ENCODE measurements at places on chromosomes 5 and 9. TPM values are rescaled to one million over a fixed set of nuclear protein-coding genes. Genes with fewer than 3 reads are reported as not detected.

- no peak for DNase-seq
Observed at GRCh38 chr9:89885156-89885555, 280.3 kb downstream of the GADD45G start.

DNA sequence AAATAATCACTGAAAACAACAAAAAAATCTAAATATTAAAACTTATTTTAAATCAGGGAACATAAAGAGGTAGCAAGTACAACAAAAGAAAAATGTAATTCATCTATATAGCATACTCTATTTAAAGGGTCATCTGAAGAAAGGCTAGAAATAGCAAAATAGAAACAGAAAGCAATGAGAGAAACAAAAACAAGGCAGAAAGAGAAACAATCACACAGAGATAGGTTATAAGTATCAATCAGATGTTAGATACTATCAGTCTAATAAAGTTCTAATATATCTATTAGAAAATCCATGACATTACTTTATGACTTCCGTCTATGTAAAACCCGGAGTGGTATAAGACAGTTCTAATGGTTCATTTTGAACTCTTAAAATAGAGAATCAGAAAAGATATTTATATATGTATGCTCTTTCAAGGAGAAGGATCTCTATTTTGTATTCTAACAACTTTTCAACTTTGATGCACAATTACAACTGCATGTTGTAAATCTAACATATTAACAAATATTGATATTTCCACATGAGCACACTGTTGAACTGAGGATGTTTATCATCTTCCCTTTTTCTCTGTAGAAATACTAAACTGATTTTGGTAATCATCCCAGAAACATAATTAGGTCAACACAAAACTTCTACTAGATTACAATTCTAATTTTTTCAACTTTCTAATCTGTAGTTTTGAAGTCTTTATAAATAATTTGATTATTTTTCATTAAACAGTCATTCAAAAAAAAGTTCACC, 15.8 kb downstream of the RICTOR start:
- DNase-seq, result no peak

DNA sequence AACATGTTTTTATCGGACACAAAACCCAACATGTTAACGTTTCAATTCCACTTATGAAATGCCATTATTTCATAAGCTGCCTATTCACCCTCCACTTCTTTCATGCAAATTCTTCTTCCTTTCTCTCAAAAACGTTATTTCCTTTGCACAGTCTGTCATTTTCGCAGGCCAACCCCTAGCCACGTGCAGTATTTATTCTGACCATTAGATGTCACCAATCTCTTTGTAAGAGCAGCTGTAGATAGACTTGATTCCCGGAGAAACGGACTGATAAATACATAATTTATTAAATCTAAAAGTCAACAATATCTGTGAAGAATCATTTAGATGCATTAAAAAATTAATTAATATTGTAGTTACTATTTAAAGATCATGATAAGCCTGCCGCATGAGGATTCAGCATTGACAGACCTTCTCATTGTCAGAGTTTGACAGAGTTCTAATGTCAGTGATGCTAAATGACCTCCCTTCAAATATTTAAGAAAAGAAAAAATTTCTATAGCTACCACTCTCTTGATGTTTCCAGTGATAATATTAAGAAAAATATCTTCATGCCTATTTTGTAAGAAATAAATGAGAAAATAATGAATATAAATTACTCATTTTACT, 933.6 kb downstream of the CDH12 start:
- DNase-seq, result no peak

GRCh38 chr9:114989600-114990410, 59.4 kb upstream of the TNFSF8 start:
- no peak for DNase-seq

GRCh38 chr9:112332214-112332613, 1.2 kb downstream of the PTBP3 start:
- no peak for DNase-seq

GRCh38 chr5:1064383-1065142, 47.3 kb downstream of the SLC12A7 start:
- DNase-seq, result no peak

GRCh38 chr5:177403792-177404640, 3.6 kb upstream of the PFN3 start:
- peak; percentile 77 for DNase-seq

GRCh38 chr5:86838083-86838482, 220.3 kb downstream of the COX7C start:
- DNase-seq, result no peak

- DNase-seq, result no peak
Observed at GRCh38 chr5:112684121-112684520, 53.6 kb upstream of the APC start.

- DNase-seq, result no peak
Observed at GRCh38 chr9:89360465-89360864, 42.2 kb downstream of the SECISBP2 start.

- no peak for DNase-seq
Observed at GRCh38 chr9:126915281-126915816, 767 bp downstream of the RALGPS1 start.

DNA sequence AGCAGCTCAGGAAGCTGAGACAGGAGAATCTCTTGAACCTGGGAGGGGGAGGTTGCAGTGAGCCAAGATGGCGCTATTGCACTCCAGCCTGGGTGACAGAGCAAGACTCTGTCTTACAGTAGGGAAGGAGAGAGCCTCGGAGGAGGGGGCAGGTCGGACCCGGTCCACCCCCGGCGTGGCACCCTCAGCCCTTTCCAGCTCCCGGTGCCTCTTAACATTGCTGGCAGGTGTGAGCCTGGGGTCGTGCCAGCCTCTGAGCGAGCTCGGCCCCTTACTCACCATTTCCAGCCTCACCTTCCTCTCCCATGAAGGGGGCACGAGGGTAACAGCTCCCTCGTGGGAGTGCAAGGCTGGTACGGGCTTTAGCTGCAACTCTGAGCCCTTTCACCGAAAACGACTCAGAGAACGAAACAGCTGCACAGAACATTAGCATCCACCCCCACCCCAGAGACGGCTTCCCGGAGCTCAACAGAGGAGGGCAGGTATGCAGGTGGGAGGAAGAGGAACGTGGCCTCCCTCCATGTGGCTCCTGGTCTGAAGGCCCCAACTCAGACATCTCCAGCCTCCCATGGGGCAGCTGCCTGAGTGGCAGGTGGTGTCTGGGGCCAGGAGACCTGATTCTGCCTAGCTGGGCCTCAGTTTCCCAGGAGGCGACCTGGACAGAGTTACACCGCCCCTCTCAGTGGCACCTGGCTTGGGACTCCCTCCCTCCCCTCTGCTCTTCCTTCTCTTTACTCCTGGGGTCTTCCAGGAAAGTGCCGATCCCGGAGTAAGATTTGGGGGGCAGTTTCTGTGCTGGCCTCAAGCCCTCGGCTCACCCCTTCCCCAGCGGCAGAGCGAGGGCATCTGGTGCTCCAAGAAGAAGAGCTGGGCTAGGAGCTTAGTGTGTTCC, 28.5 kb upstream of the ABO start:
- no peak for DNase-seq

- DNase-seq, result no peak
Observed at GRCh38 chr9:85715587-85715986, 26.2 kb downstream of the AGTPBP1 start.

GRCh38 chr5:163569284-163569683, 63.9 kb downstream of the MAT2B start:
- DNase-seq, result no peak

DNA sequence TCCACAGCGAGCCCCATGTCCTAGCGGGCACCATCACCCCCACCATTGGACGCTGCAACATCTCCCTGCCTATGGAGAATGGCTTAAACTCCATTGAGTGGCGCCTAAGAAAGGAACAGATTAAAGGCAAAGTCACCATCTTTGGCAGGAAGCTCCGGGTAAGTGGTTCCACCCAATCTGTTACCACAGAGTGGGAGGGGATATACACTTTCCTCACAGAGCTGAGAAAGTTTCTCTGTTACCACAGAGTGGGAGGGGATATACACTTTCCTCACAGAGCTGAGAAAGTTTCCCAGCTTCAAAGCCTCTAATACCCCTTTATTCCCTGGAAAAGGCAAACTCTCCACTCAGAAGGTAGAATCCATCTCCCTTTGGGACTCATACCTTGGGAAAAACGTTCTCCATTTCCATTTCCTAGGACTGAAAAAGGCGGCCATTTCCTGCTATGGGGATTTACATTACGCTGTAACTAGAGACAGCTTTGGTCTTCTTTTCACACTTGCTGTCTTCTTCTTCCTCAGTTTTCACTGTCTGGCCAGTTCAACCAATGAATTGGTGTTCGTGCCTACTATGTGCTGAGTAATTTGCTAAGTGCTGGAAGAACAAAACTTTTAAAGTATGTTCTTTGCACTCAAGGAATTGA, 63.4 kb upstream of the WWC1 start:
- DNase-seq, result no peak

- no peak for DNase-seq
Observed at GRCh38 chr5:26231316-26231715, 807.1 kb downstream of the CDH9 start.

DNA sequence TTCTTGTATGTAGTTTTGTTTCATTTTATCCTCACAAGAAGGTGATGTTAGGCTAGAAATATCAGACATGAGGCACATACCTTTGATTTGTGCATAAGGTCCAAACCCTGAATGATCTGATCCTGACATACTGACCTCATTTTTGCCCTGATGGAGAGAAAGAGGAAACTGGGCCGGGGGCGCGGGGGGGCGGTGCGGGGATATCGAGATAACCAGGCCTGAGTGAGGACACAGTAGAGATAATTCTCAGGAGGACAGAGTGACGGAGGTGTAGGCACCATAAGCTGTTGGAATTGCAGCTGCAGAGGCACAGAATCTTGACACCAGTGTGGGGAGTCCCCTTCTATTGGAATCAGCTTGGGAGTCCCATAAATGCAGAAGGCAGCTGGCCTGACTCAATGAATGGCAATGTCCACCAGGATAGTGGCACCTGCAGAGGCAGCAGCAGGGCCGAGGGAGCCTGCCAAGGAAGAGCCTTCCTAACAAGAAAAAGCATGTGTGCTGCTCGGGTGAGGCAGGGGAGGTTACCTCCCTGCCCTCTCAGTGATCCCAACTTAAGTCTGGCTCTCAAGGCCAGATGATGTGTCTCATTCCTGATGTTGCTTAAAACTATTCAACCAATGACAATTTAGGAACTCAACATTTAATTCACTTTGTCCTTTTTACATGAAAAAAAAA, 234.3 kb upstream of the MSX2 start:
- no peak for DNase-seq

DNA sequence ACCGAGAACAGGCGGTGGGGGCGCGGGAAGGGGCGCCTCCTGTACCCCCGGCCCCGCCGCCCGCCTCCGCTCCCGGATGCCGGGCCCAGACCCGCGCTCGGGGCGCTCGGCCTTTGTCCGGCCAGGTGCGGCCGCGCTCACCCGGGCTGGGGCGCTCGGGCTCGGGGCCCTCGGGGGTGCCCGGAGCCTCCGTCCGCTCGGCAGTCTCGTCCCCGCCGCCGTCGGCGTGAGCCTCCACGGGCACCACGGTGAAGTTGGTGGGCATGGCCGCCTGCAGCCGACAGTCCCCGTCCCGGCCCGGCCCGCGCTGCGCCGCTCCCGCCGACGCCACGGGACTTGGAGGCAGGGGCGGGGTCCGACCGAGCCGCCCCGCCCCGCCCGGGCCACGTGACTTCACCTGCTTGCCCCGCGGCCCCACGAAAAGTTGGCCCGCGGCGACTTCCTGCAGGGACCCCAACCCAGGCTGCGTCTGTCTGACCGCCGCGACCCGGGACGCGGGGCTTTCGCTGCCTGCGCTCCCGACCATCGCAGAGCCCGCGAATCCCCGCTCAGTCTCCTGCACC, at the start of gene SLC12A7:
SLC12A7 (minus strand) TSS at position 337 of the 563 bp plus-strand sequence; CDS start at position 265, 72 bp downstream.
- DNase-seq, result peak; percentile 61

- no peak for DNase-seq
Observed at GRCh38 chr5:113325054-113325453, 109.7 kb downstream of the TSSK1B start.

- DNase-seq, result no peak
Observed at GRCh38 chr9:2559192-2560152, 62.1 kb upstream of the VLDLR start.

DNA sequence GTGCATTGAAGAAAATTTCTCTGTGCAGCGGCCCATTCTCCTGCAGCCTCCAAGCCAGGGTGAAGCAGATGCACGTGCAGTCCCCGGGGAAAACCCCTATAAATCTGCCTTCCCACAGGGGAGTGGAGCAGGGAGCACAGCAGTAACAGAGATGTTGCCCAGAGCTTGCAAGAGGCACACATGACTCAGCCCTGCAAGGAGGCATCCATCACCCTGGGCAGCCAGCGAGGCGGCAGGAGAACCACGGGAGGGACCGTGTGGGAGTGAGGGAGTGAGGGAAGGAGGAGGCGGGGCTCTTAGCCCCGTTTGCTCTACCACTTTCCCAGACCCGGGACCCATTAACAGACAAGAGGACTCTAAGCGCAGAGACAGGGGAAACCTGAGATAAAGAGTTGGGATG, 96.2 kb upstream of the ARAP3 start:
- no peak for DNase-seq

- DNase-seq, result no peak
Observed at GRCh38 chr5:52807723-52808122, 20.0 kb downstream of the ITGA1 start.

- DNase-seq, result no peak
Observed at GRCh38 chr5:95927927-95928723, 33.5 kb downstream of the ELL2 start.

DNA sequence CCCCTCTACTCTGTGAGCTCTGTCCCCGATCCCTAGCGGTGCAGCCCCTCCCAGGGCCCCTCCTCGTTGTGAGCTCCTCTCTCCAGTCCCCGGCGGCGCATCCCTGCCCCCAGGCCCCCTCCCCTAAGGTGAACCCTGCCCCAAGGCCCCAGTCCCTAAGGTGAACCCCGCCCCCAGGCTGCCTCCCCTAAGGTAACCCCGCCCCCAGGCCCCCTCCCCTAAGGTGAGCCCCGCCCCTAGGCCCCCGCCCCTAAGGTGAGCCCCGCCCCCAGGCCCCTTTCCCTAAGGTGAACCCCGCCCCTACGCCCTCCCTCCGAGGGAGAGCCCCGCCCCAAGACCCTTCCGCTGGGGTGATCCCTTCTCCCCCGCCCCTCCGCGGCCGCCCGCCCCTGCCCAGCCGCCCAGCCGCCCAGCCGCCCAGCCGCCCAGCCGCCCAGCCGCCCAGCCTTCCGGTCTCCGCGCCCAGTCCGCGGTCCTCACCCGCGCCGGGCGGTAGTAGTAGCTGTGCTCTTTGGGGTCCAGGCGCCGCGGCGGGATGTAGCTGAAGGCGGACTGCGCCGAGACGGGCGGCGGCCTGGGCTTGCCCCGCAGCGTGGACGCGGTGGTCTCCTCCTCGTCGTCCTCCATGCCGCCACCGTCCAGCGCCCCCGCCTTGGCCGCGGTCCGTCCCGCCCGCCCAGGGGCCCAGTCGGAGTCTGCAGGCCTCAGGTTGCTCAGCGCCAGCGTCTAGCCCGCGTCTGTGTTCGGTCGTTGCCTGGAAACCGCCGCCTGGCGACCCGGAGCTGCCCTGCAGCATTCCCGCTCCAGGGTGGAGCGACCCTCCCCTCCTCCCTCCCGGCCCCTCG, at the start of gene CFAP90:
CFAP90 (minus strand) TSS at position 739 of the 845 bp plus-strand sequence; CDS start at position 627, 112 bp downstream.
- DNase-seq, result peak; percentile 39

Gene PRUNE2
- total RNA-seq, result not detected

Gene TAS2R1
- total RNA-seq, result not detected

Gene OR1K1
- not detected for total RNA-seq

Gene BAAT
- total RNA-seq, result not detected

Gene CBY3
- not detected for total RNA-seq

Gene CMBL
- total RNA-seq, result not detected

Gene RAPGEF1
- 278 TPM for total RNA-seq

Gene GABRA6
- total RNA-seq, result not detected

Measured in activated B cell treated with CpG ODN at 0.5 μM for 24 hours (primary cell).